ENCODE measurements at places on chromosomes 1 and 21.

GRCh38 chr21:25895565-25896205 lies 160.9 kb downstream of the GABPA start:
- no peaks in the 10 kb centered on the region for H3K36me3 ChIP-seq
- H3K4me3 ChIP-seq, result no peak overlapping the region
- no peak for DNase-seq
- no peaks in the 10 kb centered on the region for H3K27me3 ChIP-seq

DNA sequence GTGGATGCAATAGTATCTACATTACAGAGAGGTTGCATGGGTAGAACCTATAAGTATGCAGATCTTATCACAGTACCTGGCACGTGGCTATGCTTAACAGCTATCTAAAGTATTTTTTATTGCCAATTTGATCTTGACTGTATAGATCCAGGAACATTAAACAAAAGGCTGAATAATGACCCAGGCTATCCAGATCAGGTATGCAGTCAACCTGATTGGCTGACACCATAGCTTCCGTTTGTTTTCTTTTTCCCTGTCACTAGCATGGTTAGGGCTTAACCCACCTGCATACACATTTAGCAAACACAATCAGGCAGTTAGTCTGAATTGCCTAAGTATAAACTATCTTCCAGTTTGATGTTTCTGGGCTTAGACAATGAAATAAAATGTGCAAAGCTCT lies 264.9 kb upstream of the PLXNA2 start:
- no peaks in the 10 kb centered on the region for H3K4me1 ChIP-seq
- H3K36me3 ChIP-seq, result no peaks in the 10 kb centered on the region
- no peak for DNase-seq
- no peak overlapping the region for H3K27ac ChIP-seq
- H3K27me3 ChIP-seq, result no peaks in the 10 kb centered on the region

- no peak overlapping the region for H3K4me3 ChIP-seq
- H3K4me1 ChIP-seq, result peaks cover 54% of the 10 kb centered on the region
- peaks cover 31% of the 10 kb centered on the region for H3K27me3 ChIP-seq
- no peak for DNase-seq
- H3K36me3 ChIP-seq, result peaks cover 6% of the 10 kb centered on the region
These were observed 91.6 kb upstream of the COL6A1 start for GRCh38 chr21:45889961-45890360.

DNA sequence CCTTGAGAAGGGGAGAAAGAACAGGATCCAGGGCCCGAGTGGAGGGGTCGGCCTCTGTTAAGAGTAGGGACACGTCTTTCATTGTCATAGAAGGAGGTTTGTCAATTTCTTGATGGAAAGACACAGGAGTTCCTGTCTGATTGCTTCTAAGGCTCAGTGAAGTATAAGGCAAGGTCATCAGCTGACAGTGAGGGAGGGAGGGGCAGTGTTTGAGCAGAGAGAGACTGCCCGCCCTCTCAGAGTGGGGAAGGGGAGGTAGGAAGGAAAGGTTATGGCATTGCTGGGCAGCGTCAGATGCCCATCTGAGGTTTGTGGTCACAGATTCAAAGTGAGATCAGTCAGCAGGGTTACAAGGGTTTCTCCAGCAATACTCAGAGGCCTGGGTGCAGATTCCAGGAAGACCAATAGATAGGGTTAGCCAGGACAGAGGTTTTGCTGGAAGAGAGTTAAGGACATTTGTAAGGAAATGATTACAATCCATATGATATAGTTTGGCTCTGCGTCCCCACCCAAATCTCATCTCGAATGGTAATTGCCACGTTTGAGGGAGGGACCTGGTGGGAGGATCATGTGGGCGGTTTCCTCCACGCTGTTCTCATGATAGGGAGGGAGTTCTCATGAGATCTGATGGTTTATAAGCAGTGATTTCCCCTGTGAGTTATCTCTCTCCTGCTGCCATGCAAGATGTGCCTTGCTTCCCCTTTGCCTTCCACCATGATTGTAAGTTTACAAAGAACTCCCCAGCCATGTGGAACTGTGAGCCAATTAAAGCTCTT lies 127.2 kb upstream of the GJB5 start:
- no peak overlapping the region for H3K27ac ChIP-seq
- H3K27me3 ChIP-seq, result peaks cover 10% of the 10 kb centered on the region
- H3K36me3 ChIP-seq, result no peaks in the 10 kb centered on the region
- peaks cover 5% of the 10 kb centered on the region for H3K4me1 ChIP-seq
- no peak for DNase-seq

- peaks cover 4% of the 10 kb centered on the region for H3K36me3 ChIP-seq
- peaks cover 7% of the 10 kb centered on the region for H3K27me3 ChIP-seq
- no peaks in the 10 kb centered on the region for H3K4me1 ChIP-seq
- DNase-seq, result no peak
- H3K27ac ChIP-seq, result no peak overlapping the region
These were observed 187.5 kb downstream of the PDE4B start for GRCh38 chr1:65980237-65980636.

GRCh38 chr1:45621895-45622523 lies 1.8 kb downstream of the CCDC17 start:
- H3K4me3 ChIP-seq, result no peak overlapping the region
- no peaks in the 10 kb centered on the region for H3K27me3 ChIP-seq

- H3K27me3 ChIP-seq, result peaks cover 8% of the 10 kb centered on the region
- no peak for DNase-seq
- no peaks in the 10 kb centered on the region for H3K36me3 ChIP-seq
- no peak overlapping the region for H3K27ac ChIP-seq
- H3K4me3 ChIP-seq, result no peak overlapping the region
These were observed 16.2 kb upstream of the TSNAX start for GRCh38 chr1:231512147-231512698.

DNA sequence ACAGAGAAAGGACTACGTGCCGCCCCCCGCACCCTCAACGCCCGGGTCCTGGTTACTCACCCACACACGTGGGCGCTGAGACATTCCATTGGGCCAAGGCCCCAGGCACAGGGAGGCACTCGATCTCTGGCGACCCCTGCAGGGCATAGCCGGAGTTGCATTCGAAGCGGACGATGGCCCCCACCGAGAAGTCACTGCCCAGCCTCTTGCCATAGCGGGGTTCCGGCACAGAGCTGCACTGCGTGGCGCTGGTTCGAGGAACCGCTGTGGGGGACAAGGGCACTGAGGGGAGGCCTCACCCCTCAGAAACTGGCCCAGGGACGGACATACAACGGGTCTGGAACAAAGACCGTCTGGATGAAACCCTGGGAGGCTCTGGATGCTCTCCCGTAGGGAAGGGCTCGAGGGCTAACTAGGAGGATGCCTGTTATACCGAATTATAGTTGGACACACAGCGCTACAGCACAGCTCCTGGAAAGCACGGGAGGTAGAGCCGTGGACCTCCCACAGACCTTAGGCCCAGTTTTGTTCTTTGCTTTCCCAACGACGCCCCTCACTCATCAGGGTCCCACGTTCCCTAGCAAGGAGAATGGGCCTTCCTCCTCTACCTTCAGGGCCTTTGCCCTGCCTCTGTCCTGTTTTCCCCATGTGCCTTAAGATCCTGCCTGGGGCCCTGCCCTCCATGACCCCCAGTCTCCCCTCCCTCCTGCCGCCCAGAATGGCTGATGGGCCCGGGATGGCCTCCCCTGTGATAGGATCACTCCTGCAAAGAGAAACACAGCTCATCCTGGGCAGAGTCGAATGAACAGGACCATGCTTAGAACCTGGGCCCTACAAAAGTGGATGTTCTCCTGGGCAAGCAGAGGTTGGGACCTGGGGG lies 152.8 kb downstream of the ZSCAN20 start:
- H3K36me3 ChIP-seq, result no peaks in the 10 kb centered on the region
- no peak overlapping the region for H3K4me3 ChIP-seq
- H3K27ac ChIP-seq, result no peak overlapping the region
- peaks cover 18% of the 10 kb centered on the region for H3K27me3 ChIP-seq
- DNase-seq, result peak; percentile 20
- H3K4me1 ChIP-seq, result no peaks in the 10 kb centered on the region

DNA sequence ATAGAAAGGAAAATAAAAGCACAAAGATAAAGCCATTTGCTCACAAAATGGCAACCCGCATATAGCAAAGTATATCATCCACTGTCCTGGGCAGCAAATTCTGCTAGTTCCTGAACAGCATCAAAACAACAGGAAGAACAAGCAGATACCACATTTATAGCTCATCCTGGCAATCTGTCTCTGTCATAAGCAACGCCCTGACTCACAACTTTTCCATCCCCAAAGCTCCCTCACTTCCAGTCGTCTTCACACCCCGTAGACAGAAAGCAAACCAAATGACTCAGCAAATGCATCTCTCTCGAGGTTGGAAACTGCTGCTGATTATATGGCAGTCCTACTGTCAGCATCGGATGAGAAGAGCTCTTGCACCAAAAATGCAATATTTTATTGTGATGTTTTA lies 65.8 kb downstream of the AK5 start:
- peaks cover 7% of the 10 kb centered on the region for H3K4me1 ChIP-seq
- no peaks in the 10 kb centered on the region for H3K36me3 ChIP-seq
- DNase-seq, result no peak

DNA sequence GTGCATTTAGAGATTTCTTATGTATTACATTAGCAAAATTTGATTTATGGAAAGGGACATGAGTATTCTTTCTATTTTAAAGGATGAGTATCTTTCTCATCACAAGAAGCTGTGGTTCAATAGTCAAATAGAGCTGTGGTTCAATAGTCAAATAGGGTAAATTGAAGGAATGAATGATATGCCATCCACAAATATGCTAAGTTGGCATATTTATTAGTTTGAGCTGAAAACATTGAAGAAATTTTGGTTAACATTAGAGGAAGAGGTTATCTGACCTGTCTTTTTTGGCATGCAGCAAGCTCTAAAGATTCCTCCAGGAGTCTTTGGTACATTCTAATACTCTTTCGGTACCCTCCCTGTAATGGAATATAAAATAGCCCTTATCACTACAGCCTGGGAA lies 4.8 kb downstream of the OR2L8 start:
- no peaks in the 10 kb centered on the region for H3K4me1 ChIP-seq
- H3K36me3 ChIP-seq, result no peaks in the 10 kb centered on the region
- DNase-seq, result no peak
- H3K27me3 ChIP-seq, result no peaks in the 10 kb centered on the region

GRCh38 chr1:224245188-224245587 lies 62.1 kb downstream of the DEGS1 start:
- H3K27ac ChIP-seq, result peak overlapping the region; percentile 88
- H3K4me3 ChIP-seq, result no peak overlapping the region
- no peaks in the 10 kb centered on the region for H3K27me3 ChIP-seq
- peaks cover 23% of the 10 kb centered on the region for H3K4me1 ChIP-seq
- peaks cover 38% of the 10 kb centered on the region for H3K36me3 ChIP-seq

DNA sequence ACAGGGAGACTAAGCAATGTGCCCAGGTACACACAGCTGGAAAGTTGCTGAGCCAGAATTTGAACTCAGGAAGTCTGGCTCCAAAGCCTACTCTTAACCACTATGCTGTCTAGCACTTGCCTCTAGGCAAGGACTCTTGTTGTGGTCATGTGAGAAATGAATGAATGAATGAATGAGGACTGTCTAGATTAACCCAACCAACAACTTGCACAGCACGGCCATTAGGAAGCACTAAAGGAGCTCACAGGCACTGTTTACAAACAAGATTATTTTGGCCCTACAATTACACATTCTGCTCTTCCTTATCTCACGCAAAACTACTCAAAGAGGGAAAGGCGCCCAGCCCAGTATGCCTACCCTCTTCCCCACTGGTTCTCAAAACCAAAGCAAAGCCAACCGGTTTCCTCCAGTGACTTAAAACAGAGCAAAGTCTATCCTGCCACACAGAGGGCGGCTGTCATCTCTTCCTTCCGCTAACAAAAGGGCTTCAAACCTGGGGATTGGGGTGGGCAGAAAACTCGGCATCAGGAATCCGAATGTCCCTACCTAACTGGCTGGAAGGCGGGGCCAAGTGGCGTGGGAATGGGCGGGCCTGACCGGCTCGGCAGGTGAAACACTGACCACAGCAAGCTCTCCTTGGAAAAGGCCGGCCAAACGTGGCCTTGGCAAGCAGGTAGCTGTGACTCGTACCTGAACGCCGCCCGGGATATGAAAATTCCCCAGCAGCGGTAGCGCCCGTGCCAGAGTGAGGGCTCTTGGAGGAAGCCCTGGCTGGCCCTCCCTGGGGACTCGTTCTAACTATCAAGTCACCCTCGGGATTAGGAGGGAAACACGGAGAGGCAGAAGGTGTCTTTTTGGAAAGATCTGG lies 948 bp downstream of the STK40 start:
- H3K36me3 ChIP-seq, result peaks cover 33% of the 10 kb centered on the region
- peak overlapping the region; percentile 100 for H3K27ac ChIP-seq

GRCh38 chr1:67407498-67407897 lies 22.7 kb downstream of the SERBP1 start:
- no peak for DNase-seq
- peaks cover 3% of the 10 kb centered on the region for H3K4me1 ChIP-seq
- no peak overlapping the region for H3K27ac ChIP-seq
- H3K4me3 ChIP-seq, result no peak overlapping the region
- H3K27me3 ChIP-seq, result no peaks in the 10 kb centered on the region

DNA sequence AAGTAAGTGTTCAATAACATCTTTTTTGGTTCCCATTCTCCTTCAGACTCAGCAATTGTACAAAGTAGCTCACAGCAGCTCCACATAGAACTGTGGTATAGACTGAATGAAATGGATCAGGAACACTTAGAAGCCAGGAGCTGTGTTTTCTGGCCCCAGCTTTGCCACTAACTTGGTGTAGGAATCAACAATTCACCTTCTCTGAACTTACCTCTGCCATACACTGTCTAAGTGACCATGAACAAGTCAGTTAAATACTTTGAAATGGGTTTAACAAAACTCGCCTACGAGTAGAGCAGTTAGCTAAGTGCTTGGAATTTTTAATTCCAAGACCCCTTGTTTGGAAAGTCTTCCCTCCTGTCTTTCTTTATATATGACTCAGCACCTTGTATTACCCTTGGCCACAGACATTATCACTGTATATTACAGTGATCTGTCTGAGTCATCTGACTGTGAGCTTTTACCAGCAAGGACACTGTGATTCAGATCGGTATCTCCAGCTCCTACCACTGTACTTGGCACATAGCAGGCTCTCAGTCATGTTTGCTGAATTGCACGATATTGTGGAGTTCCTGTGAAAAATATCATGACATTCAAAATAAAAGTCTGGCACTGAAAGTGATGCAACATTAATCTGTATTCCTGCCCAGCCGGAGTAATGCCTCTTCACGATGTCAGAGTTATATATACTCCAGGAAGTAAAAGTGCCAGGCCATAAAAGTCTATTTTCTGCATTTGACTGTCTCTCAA lies 101.7 kb upstream of the BEND5 start:
- no peak overlapping the region for H3K4me3 ChIP-seq
- DNase-seq, result no peak
- H3K4me1 ChIP-seq, result no peaks in the 10 kb centered on the region
- no peak overlapping the region for H3K27ac ChIP-seq
- H3K36me3 ChIP-seq, result no peaks in the 10 kb centered on the region

GRCh38 chr1:4762146-4762545 lies 107.7 kb downstream of the AJAP1 start:
- H3K27me3 ChIP-seq, result no peaks in the 10 kb centered on the region
- no peak overlapping the region for H3K4me3 ChIP-seq
- H3K27ac ChIP-seq, result no peak overlapping the region
- H3K4me1 ChIP-seq, result no peaks in the 10 kb centered on the region

DNA sequence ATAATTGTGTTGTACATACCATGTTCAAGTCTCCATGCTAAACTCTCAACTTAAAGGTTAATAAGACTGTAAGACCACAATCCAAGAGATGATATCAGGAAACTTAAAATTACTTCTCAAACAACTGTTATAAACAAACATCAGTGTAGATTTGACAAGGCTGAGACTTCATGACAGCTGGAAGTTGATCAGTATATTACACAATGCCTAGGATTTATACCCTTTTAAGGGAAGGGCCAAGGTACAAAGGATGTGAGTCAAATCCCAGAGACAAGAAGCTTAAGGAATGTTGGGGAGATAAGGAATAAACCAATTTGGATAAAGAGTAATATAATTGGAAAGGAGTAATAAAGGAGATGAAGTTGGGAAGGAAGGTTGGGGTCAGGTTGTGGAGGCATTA lies 98.8 kb downstream of the LBR start:
- H3K4me1 ChIP-seq, result no peaks in the 10 kb centered on the region
- no peak overlapping the region for H3K27ac ChIP-seq
- no peak for DNase-seq
- no peaks in the 10 kb centered on the region for H3K36me3 ChIP-seq

Measured in activated CD4-positive, alpha-beta memory T cell treated with anti-CD3 and anti-CD28 coated beads, Interleukin-2, amount 10 ng/mL, durations not matched to agents 7 days and 5 days (primary cell).